Activated gamma-delta T cell treated with anti-CD3 and anti-CD28 coated beads, Interleukin-2, amount 50 U/mL, for 16 hours (primary cell): ENCODE measurements at places on chromosomes 4 and X.

GRCh38 chr4:169014586-169014985, 4.5 kb upstream of the CBR4 start:
- no peak for DNase-seq

- no peak for DNase-seq
Measured at GRCh38 chr4:171588764-171589163, 224.4 kb upstream of the GALNTL6 start.

- no peak for DNase-seq
Measured at GRCh38 chrX:74286950-74287740, 16.8 kb upstream of the ZCCHC13 start.

DNA sequence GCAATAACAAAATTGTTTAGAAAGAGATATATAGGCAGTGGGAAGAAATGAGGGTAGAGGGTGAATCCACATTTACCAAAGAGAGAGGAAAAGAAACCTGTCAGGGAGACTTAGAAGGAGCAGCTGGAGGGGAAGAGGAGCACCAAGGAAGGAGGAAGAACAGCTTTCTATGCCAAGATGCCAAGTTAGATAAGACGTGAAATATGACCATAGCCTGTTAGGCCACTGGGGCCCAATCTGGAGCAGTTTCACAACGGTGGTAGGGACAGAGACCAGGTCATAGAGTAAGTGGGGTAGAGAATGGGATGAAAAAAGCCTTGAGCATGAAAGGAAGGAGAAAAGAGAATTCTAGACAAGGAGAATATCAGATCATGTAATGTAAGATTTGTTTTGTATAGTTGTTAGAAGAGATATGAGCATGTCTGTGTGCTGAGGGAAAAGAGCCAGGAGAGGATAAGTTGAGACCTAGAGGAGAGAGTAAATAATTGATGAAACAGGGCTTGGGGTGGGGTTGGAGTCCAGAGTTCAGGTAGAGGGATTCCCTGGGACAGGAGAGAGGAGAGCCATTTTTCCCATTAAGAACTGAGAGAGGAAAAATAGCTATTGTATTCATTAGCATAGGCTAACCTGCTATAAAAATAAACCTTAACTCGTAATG, 4.4 kb upstream of the SOWAHB start:
- DNase-seq, result no peak

- DNase-seq, result no peak
Measured at GRCh38 chr4:102599886-102600285, 98.7 kb downstream of the NFKB1 start.

GRCh38 chr4:121951521-121952110, at the start of gene TRPC3:
Gene TRPC3 (minus strand): TSS chr4:121952060. CDS start chr4:121951680, 380 bp downstream.
- no peak for DNase-seq

GRCh38 chr4:164529486-164529885, 224.4 kb upstream of the SMIM31 start:
- DNase-seq, result no peak

DNA sequence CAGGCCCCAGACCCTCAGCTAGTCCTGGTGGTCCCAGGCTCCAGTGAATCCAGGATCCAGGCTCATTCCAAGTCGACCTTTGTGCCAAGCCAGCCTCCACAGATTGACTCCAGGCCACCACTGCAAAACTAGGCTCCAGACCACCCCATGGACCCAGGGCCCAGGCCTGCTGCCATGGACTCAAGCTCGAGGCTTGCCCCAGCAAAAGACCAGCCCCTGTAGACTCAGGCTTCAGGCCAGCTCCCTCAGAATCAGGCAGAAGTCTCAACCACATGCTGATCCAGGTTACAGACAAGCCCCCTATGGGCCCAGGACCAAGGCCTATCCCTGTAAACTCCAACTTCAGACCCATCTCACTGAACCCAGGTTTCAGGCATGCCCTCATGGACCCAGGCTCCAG, 692.4 kb downstream of the PCDH19 start:
- DNase-seq, result no peak

- DNase-seq, result no peak
Measured at GRCh38 chr4:125283707-125284279, 31.0 kb upstream of the FAT4 start.

DNA sequence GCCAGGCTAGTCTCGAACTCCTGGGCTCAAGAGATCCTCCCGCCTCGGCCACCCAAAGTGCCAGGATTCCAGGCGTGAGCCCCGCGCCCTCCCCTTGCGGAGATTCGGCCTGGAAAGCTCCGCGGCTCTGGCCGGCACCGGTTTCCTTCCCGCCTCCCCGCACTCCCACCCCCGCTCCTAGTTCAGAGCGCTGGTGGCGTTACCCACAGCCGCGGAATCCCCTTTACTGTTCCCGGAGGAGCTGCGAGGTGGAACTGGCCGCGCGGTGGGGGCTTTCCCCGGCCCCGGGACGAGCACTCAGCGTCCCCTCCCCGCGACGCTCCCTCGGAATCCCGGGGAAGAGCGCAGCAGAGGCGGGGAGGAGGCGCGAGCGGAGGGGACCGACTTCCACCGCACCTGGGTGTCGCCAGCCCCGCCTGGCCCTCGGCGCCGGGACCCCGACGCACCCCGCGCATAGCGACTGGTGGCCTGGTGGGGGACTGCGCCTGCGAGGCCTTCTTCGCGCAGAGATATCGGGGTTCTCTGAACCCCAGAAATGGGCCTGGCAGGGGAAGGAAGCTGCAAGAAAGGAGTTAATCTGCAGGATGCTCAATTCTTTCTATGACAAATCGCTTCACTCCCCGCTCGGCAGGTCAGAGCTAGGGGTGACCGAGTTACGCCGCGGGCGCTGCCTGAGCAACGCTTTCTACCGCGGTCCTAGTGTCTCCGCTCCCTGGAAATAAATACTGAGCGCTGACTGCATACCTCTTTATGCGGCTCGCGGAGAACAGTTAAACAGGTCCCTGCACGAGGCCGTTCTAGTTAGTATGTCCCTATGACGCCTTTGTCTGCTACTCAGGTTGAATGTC, 14.6 kb upstream of the SLC25A4 start:
- no peak for DNase-seq

DNA sequence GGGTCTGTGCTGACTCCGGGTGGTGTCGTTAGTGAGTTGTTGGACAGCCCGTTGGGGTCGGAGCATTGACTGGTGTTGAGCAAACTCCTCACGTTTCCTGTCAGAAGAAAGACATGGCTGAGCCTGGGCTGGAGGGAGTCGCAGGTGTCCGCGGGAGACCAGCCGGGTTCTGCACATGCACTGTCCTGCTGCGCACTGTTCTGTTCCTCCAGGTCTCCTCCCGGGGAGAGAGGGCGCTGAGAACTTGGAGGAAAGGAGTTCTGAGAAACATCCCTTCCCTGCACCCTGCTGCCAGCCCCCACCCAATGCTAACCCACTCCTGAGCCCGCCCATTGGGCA, 1.1 kb downstream of the ZNF141 start:
- no peak for DNase-seq

GRCh38 chr4:21469438-21470300, 478.9 kb downstream of the KCNIP4 start:
- DNase-seq, result no peak

- DNase-seq, result no peak
Measured at GRCh38 chrX:151753313-151754046, 18.9 kb downstream of the CNGA2 start.
